ENCODE measurements at places on chromosomes 5 and 9.

GRCh38 chr9:114149181-114149580, 6.2 kb upstream of the COL27A1 start:
- no peak for DNase-seq

- no peak for DNase-seq
These were observed 13.9 kb downstream of the HMGXB3 start for GRCh38 chr5:150014456-150014855.

- no peak for DNase-seq
These were observed 432.4 kb upstream of the RORB start for GRCh38 chr9:74064702-74065101.

GRCh38 chr9:121225240-121225639, 23.6 kb upstream of the RAB14 start:
- DNase-seq = no peak

GRCh38 chr9:68750255-68750654, 45.2 kb downstream of the PIP5K1B start:
- DNase-seq = no peak

- DNase-seq = no peak
These were observed 18.8 kb downstream of the NR2F1 start for GRCh38 chr5:93601802-93602155.

DNA sequence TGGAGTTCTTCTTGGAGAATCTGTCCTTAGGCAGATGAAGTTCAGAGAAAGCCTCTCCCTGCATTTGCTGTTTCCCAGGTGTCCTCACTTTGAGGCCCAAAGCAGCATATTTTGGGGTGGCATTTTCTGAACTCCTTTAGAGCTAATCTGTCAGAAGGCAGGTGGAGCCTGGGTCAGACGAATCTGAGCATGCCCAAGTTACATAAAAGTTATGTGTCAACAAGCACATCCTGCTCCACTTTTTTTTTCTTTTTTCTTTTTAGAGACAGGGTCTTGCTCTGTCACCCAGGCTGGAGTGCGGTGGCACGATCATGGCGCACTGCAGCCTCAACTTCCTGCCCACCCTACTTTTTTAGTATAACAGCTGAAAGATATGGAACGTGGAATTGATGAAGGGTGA, 41.3 kb upstream of the HSPA9 start:
- no peak for DNase-seq

DNA sequence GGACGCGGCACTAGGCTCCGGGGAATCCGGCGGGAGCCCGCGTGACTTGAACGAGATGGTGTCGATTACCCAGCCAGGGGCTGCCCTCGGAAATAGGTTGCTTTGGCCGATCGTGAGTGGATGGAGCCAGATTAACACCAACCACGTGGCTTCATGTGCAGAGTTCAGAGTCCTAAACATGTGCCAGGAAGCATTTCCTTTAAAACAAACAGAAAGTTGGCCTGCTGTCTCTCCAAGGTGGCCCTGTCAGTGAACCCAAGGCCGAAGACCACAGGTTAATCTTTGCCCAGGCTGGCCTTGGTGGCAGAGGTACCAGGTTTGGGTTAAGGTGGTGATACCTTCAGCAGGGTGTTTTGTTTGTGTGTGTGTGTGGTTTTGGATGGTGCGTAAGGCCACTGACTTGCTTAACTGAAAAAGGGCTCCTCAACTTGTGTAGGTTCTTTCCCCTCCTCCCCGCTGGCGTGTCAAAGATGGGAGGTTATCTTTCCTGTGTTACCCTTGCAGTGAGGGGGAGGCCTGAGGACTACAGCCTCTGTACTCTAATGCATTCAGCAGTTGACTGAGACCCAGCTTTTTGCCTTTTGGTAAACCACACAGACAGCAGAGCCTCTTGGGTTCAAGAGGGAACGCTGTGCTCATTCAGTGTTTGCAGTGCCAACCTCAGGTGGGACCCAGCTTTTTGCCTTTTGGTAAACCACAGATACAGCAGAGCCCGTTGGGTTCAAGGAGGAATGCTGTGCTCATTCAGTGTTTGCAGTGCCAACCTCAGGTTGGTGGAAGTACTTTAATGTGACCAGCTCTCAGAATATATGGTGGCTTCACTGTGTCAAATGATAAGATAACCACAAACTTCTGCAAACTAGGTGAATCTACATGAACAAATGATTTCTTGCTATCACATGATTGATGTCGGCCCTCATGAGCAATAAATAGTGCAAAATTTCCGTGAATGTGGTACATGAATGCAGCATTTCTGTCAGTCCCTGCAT, 1.4 kb downstream of the IQGAP2 start:
- DNase-seq = peak; percentile 19

DNA sequence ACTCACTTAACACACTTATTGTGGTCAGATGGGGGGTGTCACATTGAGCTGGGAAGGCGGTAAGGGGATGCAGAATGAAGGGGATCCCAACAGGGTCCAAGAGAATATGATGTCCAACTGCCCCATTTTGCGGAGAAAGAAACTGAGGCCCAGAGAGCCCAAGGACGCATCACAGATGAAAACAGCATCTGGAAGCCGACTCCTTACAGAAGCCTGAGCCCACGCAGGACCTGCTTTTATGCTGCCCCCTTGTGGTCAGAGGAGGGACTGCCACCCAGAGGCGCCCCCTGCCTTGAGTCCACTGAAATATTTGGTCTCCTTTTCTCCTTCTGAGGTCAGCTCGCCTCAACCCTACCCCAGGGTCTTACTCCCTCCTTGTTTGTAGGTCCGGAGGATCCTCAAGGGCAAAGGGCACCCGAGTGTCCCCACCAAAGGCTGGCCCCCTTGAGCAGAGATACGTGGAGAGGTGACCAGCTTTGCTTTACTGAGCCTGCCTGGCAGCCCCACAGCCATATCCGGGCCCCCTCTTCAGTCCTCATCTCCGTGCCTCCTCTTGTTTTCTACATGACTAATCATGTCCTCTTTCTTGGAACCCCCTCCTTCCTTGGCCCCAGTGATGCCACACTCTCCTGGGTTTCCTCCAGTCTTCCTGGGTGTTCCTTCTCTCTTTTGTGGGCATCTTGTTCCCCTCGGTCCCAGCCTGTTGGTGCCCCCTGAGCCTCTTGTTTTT, 30.0 kb upstream of the TTLL11 start:
- DNase-seq = peak; percentile 34

- DNase-seq = no peak
These were observed 199.7 kb upstream of the TLE4 start for GRCh38 chr9:79371948-79372555.

- no peak for DNase-seq
These were observed 4.1 kb downstream of the HBEGF start for GRCh38 chr5:140342287-140342686.

GRCh38 chr9:4725706-4726442, 15.1 kb downstream of the AK3 start:
- DNase-seq = no peak

DNA sequence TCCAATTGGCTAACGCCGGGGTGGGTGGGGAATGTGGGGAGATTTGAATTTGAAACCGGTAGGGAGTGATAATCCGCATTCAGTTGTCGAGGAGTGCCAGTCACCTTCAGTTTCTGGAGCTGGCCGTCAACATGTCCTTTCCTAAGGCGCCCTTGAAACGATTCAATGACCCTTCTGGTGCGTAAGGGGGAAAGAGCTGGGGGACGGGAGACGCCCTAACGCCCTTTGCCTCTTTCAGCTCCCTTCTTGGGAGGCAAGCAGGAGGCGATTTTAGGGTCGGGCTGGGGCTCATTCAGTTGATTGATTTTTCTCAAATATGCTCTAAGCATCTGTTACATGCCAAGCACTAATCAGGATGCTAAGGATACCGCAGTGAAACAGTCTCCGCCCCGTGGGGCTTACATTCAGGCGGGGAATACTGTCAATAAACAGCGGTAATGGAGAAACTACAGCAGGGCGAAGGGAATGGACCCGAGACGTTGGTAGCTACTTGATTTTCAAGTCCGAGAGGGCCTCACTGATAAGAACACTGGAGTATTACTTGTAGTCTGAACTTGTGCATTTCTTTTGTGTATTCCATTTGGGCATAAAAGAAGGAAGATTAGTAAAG, at the start of gene HMMR:
Gene HMMR (plus strand): TSS at position 71 of the 610 bp plus-strand sequence. CDS start 61 bp downstream, at position 132.
- DNase-seq = no peak

GRCh38 chr5:138372653-138373052, 20.2 kb downstream of the KDM3B start:
- DNase-seq = no peak

GRCh38 chr5:125961150-125961549, 462.1 kb upstream of the GRAMD2B start:
- no peak for DNase-seq

- no peak for DNase-seq
These were observed 161.4 kb downstream of the PIK3R1 start for GRCh38 chr5:68376935-68377334.

DNA sequence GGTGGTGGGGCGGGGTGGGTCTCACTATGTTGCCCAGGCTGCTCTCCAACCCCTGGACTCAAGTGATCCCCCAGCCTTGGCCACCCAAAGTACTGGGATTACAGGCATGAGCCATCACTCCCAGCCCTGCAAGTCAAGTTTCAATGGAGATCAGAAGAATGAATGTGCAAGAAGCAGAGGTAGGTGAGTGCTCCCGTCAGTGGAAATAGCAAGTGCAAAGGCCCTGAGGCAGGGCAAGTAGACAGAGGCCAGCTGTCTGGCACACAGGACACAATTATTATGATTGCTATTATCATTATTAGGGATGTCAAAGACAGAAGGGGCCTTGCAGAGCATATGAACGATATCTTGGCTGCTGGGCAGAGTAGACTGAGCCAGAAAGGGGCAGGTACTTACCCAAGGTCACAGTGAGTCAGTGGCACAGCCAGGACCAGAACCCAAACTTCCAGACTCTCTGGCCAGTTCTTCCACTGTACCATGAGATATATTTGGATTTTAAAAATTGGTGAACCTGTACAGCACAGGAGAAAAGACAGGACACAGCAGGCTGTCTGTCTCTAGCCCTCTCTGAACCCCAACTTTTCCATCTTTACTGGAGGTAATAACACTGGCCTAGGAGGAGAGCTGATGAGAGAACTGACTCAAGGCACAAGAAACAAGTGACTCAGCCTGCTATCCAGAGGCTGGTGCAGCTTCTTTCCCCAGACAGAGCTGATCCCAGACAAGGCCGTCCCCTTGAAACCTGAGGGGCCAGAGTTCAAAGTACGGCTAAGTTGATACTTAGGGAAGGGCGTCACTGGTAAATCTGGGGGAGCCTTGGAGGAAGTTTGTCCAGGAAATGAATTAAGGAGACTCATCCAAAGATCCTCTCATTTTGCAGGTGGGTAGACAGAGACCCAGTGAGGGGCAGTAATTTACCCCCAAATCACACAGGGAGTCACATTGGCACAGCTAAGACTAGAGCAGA, 1.4 kb downstream of the HDHD3 start:
- no peak for DNase-seq
